ENCODE measurements at places on chromosomes 6 and 20.

GRCh38 chr20:2780948-2781347 lies 19.5 kb downstream of the CPXM1 start:
- DNase-seq = no peak

DNA sequence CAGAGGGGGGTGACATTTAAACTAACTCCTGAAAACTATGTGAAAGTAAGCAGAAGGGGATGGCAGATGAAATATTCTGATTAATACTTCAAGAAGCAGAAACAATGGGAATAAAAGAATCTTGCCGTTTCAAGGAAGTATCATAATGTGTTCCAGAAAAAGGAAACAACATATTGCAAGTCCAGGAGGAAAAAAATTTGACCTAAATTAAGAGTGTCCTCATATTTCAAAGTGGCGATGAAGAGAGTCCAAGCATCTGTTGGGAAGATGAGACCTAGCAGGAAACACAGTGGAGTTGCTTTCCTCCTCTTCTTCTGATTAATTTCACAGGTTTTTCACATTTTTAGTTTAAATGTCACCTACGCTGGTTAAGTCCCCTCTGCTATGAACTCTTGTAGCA lies 45.6 kb upstream of the TNFAIP3 start:
- DNase-seq = no peak

GRCh38 chr6:108632441-108632840 lies 71.7 kb downstream of the FOXO3 start:
- DNase-seq = no peak

- DNase-seq = no peak
These were observed 4.3 kb downstream of the MTG2 start for GRCh38 chr20:62186887-62187866.

DNA sequence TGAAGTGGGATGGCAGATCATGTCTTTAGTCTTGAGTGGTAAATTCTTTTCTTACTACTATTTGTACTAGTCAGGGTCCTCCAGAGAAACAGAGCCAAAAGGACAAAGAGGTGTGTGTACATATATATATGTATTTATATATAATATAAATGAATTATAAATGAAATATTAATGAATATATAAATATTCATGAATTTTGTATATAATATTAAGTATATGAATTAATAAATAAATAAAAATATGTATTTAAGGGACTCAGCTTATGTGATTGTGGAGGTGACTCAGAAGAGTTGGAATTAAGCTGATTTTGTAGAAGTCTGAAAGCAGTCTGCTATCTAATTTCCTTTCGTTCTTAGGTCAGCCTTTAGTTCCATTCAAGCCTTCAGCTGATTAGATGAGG lies 265.3 kb upstream of the MMS22L start:
- no peak for DNase-seq

DNA sequence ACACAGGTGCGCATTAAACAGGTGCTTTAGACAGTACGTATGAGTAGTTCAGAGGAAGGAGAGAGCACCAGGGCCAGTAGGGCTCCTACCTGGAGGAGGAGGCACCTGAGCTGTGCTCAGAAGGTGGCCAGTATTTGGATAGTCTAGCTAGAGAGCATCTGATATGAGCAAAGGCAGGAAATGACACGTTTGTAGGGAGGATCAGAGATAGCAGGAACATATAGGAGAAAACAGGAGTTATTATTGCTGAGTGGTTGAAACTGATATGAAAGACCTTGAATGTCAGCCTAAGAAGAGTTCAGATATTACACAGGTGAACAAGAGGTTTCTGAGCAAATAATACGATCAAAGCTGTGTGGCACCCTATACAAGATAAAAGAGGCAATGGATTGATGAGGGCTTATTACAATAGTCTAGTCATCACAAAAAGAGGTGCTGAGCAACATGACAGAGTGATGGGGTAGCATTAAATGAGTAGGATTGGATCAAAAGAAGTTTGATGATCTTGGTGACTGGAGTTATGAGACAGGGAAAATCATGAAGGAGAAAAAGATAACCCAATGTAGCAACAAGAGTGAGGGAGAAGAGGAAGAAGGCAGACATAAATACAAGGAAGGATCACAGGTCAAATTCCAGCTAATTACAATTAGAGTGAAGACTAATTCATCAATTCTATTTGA lies 69.8 kb upstream of the HIVEP1 start:
- DNase-seq = no peak

- no peak for DNase-seq
These were observed 47.0 kb downstream of the HEBP2 start for GRCh38 chr6:138451043-138451442.

DNA sequence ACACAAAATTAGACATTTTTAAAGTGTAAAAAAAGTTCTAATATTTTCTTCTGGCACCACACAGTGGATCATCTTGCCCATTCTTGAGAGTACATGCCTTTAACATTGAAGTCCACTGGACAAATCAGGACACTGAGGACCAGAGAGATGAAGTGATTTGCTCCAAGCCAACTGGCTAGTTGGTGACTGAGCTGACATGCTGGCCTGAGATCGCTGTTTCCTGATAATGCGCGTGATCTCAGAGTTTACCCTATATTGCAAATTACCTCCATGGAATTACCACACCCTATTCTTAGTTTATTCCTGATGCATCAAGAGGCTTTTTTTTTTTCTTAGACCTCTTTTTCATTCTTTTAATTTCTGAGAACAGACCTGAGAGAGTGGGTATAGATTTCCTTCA lies 432.8 kb downstream of the CD83 start:
- DNase-seq = no peak

DNA sequence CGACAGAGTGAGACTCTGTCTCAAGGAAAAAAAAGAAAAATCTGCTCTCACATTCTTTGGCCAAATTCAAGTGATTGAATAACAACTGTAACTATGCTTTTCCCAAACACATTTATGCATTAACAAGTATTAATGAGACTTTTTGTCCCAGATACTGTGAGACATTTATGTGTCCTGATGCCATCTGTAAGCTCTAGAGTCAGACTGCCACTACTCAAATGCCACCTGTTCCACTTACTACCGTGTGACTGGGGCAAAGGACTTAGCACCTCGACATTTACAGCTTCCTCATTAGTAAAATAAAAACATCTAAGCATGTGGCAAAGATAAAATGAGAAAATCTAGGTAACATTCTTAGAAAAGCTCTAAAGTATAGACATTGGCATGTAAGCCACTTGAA lies 178.1 kb upstream of the MARCKS start:
- DNase-seq = no peak

DNA sequence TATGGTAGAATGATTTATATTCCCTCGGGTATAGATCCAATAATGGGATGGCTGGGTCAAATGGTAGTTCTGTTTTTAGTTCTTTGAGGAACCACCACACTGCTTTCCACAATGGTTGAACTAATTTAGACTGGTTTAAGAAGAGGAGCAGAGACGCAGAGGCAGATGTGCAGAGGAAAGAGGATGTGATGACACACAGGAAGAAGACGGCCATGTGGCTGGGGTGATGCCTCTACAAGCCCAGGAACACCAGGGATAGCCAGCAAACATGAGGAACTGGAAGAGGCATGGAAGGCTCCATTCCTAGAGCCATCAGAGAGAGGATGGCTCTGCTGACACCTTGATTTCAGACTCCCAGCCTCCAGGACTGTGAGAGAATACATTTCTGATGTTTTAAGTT lies 218.3 kb upstream of the DTNBP1 start:
- DNase-seq = no peak

DNA sequence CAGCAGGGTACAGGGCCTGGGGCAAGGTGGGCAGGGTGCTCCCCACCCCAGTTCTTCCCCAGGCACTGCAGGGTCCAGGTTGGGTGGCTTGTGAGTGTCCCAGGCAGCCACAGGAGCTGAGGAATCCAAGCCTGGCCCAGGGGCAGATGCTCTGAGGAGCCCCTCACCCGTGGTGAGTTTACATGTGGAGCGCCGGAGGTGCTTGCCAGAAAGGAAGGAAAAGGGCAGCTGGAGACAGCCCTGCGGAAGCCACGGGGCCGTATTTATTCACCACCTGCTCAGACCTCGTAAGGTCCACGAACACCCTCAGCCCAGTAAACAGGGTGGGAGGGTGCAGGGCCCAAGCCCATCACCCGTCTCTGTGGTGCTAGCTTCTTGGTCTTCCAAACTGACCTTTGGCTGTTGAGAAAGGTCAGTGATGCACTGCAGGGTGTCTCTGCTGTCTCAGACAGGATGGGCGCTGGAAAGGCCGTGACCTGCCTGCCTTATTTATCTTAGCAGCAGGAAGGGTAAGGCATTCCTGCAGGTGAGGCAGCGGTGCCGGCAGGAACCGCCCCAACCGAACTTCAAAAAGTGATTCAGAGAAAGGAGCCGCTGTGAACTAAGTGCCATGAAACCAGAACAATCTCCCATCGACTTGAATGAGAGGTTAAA lies 4.0 kb upstream of the FRMD1 start:
- no peak for DNase-seq

DNA sequence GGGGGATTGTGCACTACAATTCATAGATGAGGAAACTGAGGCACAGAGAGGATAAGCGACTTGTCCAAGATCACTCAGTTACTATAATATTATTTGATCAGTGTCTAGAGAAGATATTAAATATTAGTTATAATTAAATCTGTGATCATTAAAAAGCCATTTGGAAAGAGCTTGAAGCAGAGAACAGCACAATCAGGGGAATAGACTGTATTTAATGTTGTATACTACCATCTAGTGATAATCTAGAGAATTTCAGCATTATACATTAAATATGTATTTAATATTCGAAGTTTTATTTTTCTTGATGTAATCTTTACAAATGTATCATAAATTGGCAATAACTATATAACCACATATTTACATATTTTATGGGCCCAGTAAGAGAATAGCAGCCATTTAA lies 20.1 kb upstream of the MTCL3 start:
- DNase-seq = no peak

DNA sequence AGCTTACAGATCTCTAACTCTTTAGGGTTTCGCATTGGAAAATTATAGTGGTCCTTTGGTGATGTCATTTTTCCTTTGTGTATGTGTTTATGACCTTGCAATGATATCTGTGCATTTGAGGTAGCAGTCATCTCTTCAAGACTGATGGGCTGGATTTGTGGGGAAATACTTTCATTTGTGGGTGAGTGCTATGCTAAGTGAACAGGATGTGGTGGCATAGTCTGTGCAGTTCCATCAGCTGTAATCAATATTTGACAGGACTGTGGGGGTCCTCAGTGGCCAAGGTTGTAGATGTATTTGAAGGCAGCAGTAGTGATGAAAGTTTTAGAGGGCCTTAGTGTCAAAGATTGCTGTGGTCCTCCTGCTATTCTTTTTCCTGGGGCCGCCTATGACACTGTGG lies 79.5 kb downstream of the CYP39A1 start:
- no peak for DNase-seq

DNA sequence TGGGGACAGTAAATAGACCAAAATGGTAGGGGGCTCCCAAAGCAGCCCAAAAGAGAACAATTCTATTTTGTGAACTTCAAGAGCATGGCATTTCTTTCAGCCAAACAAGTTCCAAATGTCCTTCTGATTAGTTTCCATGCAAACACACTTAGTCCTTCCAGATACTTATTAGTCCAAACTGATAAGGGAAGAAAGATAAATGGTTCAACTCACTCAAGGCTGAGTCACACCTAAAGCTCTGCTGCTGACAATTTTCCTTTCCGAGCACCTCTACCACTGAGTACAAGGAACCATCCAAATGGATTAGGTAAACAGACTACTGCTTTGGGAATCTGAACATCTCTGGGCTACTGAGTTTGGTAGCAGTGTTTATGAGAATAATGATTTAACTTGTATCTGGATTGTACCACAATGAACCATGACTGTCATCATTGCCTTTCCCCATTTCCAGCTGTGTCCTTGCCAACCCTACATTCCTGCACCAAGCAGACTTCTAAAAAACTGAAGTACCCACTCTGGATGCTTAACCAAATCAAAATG lies 71.2 kb downstream of the TNFRSF21 start:
- DNase-seq = no peak

DNA sequence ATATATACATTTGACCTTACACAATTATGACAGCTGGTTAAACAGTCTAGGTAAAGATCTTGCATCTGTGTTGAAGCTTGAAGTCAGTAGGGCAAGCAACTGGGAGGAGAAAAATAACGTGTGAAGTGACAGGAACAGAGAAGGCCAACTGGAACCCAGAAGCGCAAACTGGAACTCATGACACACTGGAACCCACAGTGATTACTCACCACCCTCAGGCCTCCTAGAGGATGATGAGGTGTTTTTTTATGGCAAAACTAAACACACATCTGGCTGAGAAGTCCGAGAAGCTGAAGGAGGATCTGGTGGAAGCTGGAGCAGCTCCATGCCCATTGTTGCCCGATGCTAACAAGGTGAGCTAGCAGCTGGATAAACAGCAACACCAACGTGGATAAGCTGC lies 108.1 kb downstream of the TMEM200A start:
- DNase-seq = peak; percentile 14

DNA sequence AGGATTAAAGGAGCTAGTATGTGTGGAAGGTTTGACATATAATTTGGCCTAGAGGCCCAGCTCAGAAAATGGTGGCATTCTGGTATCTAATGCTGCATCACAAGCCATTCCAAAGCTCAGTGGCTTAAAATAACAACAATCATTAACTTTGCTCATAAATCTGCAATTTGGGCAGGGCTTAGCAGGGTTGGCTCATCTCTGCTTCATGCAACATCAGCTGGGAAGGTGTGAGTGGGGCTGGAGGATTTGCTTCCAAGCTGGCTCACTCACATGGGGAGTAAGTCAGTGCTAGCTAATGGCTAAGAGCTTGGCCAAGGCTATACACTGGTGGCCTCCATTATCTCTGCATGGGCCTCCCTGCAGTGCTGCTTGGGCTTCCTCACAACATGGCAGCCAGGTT lies 48.0 kb upstream of the STK35 start:
- DNase-seq = no peak

DNA sequence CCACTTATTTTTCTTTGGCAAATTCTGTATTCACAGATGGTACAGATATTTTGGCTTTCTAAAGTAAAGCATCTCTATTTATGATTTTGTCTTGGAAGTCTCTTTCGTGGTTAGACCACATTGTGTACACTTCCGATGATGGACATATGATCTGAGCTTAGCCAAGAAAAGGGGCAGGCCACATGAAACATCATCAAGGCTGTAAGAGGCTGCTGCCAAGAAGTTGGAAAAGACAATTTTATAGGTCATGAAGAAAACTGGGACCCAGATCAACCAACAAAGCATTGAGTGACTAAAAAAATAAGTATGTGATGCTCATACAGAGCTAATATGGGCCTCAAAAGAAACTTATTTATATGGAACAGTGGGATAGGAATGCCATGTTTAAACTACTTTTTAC lies 266.4 kb downstream of the HAO1 start:
- DNase-seq = no peak

GRCh38 chr20:1526310-1526709 lies 31.2 kb downstream of the SIRPD start:
- DNase-seq = no peak

DNA sequence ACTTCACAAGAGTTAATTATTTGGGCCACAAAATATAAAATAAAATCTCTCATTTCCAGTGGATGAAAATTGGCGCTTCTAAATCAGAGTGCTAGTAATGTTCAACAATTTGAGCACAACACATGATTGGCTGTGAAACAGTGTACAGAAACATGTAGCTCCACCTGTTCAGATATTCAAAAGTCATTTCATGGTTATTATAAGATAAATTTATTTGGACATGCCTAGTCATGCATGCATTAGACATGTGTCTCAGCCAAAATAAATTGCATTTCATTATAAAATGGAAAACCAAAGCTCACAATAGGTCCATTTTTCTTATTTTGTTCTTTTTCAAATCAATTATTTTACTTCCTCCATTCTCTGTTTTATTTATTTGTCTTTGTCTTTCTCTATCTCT lies 374.8 kb downstream of the LMBRD1 start:
- no peak for DNase-seq

- no peak for DNase-seq
These were observed 66.2 kb downstream of the RREB1 start for GRCh38 chr6:7173843-7174503.
